ENCODE measurements at places on chromosomes 11 and 22.

- no peak for DNase-seq
Observed at GRCh38 chr22:27507111-27507611, 294.4 kb downstream of the MN1 start.

DNA sequence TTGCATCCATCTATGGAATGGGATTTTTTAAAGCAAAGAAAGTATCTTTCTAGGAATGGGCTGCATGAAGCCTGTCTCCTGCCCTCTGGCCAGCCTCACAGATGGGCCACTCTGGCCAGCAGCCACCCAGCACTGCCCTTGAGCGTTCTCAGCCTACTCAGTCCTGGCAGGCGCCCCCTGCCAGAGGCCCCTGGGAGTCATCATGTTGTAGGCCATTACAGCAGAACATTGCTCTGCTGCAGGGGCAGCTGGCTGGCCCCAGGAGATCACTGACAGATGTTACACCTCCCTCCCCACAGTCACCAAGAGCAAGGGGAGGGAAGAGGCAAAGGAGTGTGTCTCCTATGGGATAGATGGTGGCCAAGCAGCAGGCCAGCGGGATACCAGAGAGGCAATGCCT lies 363.7 kb downstream of the NXPE2 start:
- DNase-seq = no peak

DNA sequence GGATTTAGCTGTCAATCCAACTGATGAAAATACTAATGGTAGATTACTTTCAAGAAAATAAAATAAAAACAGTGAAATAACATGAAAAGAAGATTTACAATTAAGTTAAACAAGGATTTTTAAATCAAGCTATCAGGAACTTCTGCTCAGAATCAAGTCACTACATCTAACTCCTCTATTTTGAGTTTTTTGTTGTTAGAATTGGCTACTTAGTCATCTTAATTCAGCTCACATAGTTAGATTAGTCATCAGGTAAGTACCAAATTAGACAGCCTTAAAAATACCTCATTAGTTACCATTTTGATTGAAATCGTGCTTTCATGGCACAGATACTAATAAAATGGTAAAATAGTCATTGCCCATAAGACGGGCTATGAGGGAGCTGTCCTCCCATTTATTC lies 35.8 kb downstream of the BTG4 start:
- DNase-seq = no peak

DNA sequence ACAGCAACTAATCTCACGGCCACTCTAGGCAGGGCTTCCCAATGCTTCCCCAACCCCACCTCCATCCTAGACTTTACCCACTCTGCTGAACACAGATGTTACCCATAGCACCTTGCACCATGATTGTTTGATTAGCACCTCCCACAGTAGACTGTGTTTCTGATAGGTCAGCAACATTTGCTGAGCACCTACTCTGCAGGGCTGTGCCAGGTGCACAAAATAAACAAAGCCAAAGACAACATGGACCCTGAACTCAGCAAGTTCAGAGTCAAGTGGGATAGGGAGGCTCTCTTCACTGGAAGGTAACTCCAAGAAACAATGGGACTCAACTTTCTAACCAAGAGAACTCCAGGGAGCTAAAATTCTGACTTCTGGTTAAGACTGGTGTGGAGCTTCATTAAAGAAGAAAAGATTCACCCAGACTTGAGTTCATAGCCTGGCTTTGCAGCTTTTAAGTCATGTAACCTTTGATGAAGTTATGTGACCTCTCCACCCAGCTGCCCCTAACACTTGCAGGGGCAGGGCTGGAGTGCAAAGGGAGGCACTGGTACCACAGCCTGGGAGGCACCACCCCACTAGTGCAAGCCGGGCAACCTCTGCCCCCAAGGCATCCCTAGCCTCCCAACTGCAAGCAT lies 6.7 kb upstream of the RTN4RL2 start:
- no peak for DNase-seq

GRCh38 chr11:16806791-16807190 lies 68.3 kb downstream of the C11orf58 start:
- no peak for DNase-seq

- no peak for DNase-seq
Observed at GRCh38 chr11:74135127-74135840, 35.5 kb downstream of the C2CD3 start.

- DNase-seq = no peak
Observed at GRCh38 chr22:38403812-38404211, 51.2 kb downstream of the KCNJ4 start.

GRCh38 chr11:7977232-7977917 lies 9.8 kb upstream of the EIF3F start:
- DNase-seq = no peak

- no peak for DNase-seq
Observed at GRCh38 chr22:41178425-41178975, 26.6 kb upstream of the L3MBTL2 start.

DNA sequence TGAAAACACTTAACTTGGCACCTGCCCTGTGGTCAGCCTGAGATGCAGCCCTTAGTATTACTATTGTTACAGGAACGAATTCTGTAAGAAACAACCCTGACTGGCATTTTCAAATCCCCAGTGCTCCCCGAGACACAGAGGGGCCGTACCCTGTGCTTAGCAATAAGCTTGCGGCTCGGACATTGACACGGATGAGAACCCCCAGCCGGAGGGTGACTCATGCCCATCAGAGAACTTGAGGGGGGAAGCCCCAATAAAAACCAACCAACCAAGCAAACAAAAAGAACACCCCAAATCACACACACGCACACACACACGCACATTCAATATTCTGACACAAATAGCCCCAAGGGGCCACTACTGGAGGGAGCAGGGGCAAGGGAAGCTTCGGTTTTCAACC lies 63.8 kb downstream of the SHISAL1 start:
- no peak for DNase-seq

GRCh38 chr11:17414317-17414737 lies 25.9 kb upstream of the KCNJ11 start:
- DNase-seq = peak; percentile 89

DNA sequence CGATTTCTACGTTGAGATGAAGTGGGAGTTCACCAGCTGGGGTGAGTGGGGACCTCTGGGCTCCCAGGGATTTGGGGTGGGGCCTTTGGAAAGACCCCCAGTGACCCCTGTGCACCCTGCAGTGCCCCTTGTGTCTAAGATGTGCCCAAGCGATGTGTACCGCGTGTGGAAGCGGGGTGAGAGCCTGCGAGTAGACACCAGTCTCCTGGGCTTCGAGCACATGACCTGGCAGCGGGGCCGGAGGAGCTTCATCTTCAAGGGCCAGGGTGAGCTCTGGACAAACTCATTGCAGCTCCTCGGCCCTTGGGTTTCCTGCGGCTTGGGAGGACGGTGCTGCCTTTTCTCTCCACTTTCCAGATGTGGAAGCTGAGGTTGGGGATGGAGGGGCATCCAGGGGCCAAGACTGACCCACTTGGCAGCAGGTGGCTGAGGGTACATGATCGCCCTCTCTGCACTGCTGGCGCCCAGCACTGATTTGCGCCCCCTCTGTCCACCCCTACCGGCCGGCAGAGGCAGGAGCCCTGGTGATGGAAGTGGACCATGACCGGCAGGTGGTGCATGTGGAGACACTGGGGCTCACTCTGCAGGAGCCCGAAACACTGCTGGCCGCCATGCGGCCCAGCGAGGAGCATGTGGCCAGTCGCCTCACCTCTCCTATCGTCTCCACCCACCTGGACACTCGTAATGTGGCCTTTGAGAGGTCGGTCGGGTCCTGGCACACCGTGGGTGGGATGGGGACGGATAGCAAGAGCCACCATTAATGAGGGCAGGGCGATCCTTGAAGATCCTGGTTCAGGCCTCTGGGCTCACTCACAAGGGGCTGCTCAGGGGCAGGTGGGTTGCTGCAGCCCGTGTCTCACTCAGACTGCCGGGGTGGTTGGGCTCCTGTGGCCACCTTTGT lies 2.6 kb downstream of the ANKRD13D start:
- no peak for DNase-seq

DNA sequence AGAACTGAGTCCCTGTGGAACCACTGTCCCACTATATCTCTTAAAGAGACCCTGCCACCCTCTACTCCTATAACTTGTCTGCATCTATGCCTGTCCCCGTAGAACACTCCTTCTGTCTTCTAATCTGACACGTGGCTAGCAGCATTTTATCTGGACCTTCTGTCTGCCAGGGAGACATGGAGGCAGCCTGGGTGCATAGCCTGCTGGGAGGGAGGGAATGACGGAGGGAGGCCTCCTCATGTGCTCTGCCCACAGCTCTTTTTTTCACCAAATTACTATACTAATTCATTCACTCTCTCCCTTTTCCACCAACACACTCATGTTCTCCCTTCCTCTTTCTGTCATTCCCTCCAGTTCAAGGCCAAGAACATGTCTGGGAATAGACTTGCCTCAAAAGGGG lies 7.6 kb upstream of the THRSP start:
- no peak for DNase-seq

GRCh38 chr22:47161631-47162030 lies 399.2 kb downstream of the TBC1D22A start:
- DNase-seq = no peak

DNA sequence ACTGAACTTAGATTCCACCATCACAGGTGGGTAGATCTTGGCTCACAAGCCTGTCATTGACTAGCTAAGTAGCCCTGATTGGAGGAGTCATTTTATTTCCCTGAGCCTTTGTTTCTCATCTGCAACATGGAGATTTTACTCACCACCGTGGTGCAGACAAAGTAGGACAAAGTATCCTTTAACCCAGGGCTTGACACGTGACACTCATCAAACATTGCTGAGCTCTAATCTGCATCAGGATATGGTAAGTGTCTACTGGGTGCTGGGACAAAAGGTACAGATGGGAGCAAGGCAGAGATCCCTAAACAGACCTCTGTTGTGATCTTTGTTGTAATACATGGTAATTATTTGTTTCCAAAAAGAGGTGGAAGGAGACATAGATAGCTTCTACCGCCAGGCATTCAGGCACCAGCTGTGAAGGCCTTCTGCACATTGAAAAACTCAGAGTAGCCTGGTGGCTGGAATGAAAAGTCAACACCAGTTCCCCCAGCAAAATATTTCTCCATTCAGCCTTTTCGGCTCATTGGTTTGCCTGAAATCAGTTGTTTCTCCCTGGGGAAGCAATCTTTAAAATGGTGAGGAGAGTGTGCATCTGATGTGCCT lies 18.3 kb upstream of the MICAL2 start:
- no peak for DNase-seq

GRCh38 chr11:43504316-43504950 lies 145.7 kb downstream of the TTC17 start:
- no peak for DNase-seq

Data from NCI-H2029 treated with DMSO at 0.1 percent for 48 hours (cell line).